Tongue (tissue), 3 donors: ENCODE measurements at places on chromosomes 2 and 18.

- no peak for DNase-seq
These were observed 38.1 kb upstream of the LBH start for GRCh38 chr2:30193104-30193681.

- DNase-seq: peak; percentile 73
These were observed 273.6 kb downstream of the PAX3 start for GRCh38 chr2:222024932-222025880.

DNA sequence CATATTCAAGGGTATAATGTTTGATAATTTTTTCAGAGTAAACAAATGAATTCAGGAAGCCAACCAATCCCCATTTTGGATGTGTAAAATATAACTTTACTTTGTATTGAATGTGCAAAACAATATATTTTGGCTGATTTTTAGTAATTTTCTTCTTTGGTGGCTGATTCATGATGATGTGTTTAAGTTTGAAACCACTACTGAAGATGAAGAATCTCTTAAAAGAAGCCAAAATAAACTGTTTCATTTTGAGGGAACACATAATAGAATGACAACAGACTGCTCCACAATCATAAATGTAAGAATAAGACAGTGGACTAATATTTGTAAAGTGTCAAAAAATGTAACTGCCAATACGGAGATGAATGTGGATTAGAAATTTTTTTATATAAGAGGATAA, 52.5 kb upstream of the TRIM43 start:
- DNase-seq: no peak

- DNase-seq: peak; percentile 24
These were observed 385.9 kb upstream of the CYRIA start for GRCh38 chr2:17051538-17051937.

DNA sequence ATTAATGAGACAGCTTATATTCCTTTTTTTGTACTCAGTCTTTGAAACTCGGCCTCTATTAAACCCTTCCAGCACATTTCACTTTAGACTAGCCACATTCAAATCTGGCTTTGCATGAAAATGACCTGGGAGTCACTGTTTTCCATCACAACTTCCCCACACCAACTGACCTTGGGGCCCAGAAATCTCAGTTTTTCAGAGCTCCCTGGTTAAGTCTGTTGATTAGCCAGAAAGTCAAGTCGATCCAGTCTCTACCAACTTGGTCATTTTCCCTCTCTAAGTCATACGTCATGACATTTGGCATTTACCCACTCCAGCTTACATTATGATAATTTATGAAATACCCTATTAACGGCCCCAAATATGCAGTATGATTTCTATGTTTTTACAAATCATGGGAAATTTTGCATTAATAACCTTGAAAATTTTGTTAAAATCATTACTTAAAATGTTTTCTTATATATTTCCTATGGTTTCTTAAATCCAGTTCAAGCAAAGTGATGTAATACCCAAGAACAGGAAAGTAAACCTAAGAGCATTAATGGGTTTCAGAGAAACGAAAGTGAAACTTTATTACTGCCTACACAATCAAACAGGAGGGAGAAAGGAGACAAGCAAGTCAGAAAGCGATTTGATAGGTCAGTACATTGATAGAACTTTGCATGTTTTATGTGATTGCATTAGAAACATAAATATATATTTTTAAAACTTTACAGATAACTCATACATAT, 77.1 kb downstream of the SPATS2L start:
- no peak for DNase-seq

DNA sequence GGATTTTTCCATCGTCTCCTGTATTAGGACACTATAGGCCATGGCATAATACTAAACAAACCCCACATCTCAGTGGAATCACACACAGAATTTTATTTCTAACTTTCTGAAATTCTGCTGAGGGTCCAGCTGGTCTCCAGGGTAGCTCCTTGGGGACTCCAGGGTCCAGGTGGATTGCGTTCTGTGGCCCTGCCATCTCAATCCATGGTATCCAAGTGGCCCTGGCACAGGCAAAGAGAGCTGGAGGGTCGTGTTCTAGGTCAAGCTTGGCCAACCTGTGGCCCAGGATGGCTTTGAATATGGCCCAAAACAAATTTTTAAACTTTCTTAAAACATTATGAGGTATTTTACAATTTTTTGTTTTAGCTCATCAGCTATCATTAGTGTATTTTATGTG, 134.6 kb downstream of the CTIF start:
- no peak for DNase-seq

DNA sequence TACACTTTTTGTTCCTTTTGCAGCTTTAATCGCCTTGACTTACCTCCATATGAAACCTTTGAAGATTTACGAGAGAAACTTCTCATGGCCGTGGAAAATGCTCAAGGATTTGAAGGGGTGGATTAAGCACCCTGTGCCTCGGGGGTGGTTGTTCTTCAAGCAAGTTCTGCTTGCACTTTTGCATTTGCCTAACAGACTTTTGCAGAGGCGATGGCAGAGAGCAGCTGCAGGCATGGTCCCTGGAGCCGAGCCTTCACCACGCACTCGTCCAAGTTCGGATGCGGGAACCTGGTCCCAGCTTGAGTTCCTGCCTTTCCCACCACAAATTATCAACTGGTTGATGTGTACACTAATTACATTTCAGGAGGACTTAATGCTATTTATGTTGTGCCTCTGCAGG, 232.7 kb downstream of the ALPK2 start:
- DNase-seq: peak; percentile 64

- DNase-seq: no peak
These were observed 39.8 kb upstream of the CTAGE1 start for GRCh38 chr18:22457524-22457923.

- DNase-seq: no peak
These were observed 10.3 kb downstream of the PECR start for GRCh38 chr2:216071111-216071851.
